ENCODE measurements at places on chromosomes 5 and 9.

- no peak overlapping the region for H3K4me3 ChIP-seq
- H3K27ac ChIP-seq = no peak overlapping the region
- H3K4me1 ChIP-seq = peaks cover 4% of the 10 kb centered on the region
- no peak for DNase-seq
- H3K36me3 ChIP-seq = no peaks in the 10 kb centered on the region
Measured at GRCh38 chr5:42636425-42636824, 120.2 kb upstream of the CCDC152 start.

GRCh38 chr5:172666251-172666650, 25.2 kb downstream of the NEURL1B start:
- peaks cover 4% of the 10 kb centered on the region for H3K4me1 ChIP-seq
- peaks cover 22% of the 10 kb centered on the region for H3K36me3 ChIP-seq
- no peaks in the 10 kb centered on the region for H3K27me3 ChIP-seq
- peak overlapping the region; percentile 0 for H3K27ac ChIP-seq

- H3K4me3 ChIP-seq = no peak overlapping the region
- no peaks in the 10 kb centered on the region for H3K27me3 ChIP-seq
- no peaks in the 10 kb centered on the region for H3K4me1 ChIP-seq
- no peak overlapping the region for H3K27ac ChIP-seq
- no peaks in the 10 kb centered on the region for H3K36me3 ChIP-seq
- no peak for DNase-seq
Measured at GRCh38 chr9:26357803-26358344, 534.7 kb downstream of the CAAP1 start.

DNA sequence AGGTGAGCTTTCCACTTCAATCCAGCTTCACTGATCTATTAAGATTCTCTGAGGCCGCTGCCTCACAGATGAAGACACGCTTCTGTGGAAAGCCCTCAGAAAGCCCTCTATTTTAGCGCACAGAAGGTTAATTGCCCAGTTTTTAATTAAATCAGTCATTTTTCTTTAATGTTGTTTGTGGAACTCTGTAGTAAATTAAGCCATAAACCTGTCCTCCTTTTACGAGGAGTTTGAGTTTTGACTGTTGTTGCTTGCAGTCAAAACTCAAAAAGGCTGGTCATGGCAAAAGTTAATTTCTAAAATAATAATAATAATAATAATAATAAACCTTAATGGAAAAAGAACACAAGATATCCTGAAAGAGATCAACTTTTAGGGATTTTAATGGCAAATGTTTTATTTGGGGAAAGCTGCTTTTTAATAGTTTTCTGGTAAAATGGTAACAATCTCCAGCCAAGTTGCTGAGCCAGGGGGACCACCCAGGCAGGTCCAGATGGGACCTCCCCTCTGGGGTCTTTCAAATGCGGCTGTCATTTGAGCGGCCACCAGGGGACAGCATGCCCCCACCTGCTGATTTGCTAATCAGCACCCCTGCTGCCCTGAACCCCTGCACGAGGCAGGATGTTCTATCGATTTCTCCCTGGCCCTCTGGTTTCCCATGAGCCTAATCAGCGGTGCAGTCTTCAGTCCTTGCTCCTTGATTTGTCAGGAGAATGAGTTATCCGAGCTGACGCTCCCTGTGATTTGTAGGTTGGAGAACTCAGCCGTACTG, 247.2 kb downstream of the FSTL4 start:
- H3K4me3 ChIP-seq = no peak overlapping the region
- H3K27me3 ChIP-seq = no peaks in the 10 kb centered on the region
- no peaks in the 10 kb centered on the region for H3K36me3 ChIP-seq
- H3K27ac ChIP-seq = no peak overlapping the region
- peaks cover 5% of the 10 kb centered on the region for H3K4me1 ChIP-seq

- H3K27me3 ChIP-seq = no peaks in the 10 kb centered on the region
- no peaks in the 10 kb centered on the region for H3K36me3 ChIP-seq
- H3K4me3 ChIP-seq = no peak overlapping the region
- no peak for DNase-seq
- H3K4me1 ChIP-seq = no peaks in the 10 kb centered on the region
Measured at GRCh38 chr5:95262933-95263660, 21.8 kb downstream of the MCTP1 start.

DNA sequence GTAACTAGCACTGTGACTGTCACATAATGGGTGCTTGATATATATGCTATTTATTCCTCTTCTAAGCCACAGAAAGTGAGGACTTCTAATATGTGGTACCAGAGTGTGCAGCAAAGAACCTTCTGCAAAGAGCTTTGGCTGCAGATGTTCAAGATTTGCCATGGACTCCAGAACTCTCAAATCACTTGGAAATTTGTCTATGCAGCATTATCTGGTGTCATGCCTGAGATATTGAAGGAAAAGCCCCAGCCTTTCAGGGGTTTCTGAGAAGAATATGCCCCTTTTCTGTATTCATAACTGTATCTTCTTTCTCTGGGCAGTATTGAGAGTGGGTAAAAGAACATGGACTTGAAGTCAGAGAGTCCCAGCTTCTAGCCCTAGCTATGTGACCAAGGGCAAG, 4.8 kb upstream of the G3BP1 start:
- peaks cover 16% of the 10 kb centered on the region for H3K4me1 ChIP-seq
- no peak overlapping the region for H3K27ac ChIP-seq
- no peak overlapping the region for H3K4me3 ChIP-seq
- no peaks in the 10 kb centered on the region for H3K36me3 ChIP-seq

DNA sequence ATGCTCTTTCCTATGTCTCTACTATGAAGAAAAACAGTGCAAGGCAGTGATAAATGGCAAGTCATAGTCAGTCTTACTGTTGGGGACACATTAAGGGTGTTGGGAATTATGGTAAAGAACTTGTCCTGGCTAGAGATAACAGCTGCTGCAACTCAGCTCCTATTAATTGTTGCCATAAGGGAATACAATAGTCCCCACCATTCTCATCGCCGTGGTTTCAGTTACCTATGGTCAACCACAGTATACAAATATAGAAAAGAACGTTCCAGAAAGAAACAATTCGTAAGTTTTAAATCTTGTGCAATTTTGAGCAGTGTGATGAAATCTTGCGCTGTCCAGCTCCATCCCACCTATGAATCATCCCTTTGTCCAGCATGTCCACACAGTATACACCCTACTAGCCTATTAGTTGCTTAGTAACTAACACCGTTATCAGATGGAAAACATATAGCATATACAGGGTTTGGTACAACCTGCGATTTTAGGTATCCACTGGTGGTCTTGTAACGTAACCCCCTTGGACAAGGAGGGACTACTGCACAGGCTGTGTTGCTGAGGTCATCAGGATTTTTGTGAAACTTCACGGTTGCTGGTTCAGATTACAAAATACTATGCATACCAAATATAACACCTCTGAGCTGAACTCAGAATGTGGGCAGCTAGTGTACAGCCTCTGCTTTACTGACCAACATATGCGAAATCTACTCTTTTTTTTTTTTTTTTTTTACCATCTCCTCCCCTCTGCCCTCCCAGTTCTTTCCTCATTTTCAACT, 53.5 kb downstream of the ZFR start:
- no peak for DNase-seq
- no peak overlapping the region for H3K27ac ChIP-seq
- no peaks in the 10 kb centered on the region for H3K4me1 ChIP-seq
- H3K4me3 ChIP-seq = no peak overlapping the region
- H3K36me3 ChIP-seq = peaks cover 41% of the 10 kb centered on the region
- H3K27me3 ChIP-seq = no peaks in the 10 kb centered on the region

- H3K36me3 ChIP-seq = peaks cover 49% of the 10 kb centered on the region
- H3K4me1 ChIP-seq = peaks cover 34% of the 10 kb centered on the region
- no peaks in the 10 kb centered on the region for H3K27me3 ChIP-seq
- DNase-seq = no peak
Measured at GRCh38 chr9:35748858-35749514, at the start of the genes GBA2 and RGP1. Gene GBA2, minus strand, starts transcription at chr9:35749228. Its CDS starts 524 bp downstream, at chr9:35748704. Gene RGP1, plus strand, starts transcription at chr9:35749287. Its CDS starts 469 bp downstream, at chr9:35749756.

- H3K27ac ChIP-seq = no peak overlapping the region
- no peaks in the 10 kb centered on the region for H3K36me3 ChIP-seq
- no peak overlapping the region for H3K4me3 ChIP-seq
- H3K27me3 ChIP-seq = no peaks in the 10 kb centered on the region
- no peaks in the 10 kb centered on the region for H3K4me1 ChIP-seq
- no peak for DNase-seq
Measured at GRCh38 chr5:61020415-61020814, 75.4 kb downstream of the NDUFAF2 start.

DNA sequence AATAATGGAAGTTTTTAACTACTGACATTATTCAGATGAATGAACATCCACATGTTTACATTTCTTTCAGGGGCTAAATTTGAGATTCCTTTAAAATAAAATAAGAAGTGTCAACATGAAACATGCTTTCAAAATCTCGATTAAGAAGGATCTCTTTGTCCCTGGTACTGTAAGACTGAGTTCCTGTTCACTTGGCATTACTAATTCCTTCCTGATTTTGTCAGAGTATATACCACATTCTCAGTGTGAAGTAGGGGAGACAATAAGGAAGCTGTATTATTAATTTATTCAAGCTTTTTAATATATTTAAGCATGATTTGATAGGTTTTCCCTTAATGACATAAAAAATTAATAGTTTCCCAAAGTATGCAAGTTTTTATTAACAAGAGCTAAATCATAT, 81.5 kb upstream of the GRHPR start:
- H3K27ac ChIP-seq = no peak overlapping the region
- no peaks in the 10 kb centered on the region for H3K36me3 ChIP-seq
- DNase-seq = no peak
- H3K27me3 ChIP-seq = no peaks in the 10 kb centered on the region
- no peak overlapping the region for H3K4me3 ChIP-seq

GRCh38 chr9:88531920-88532698, 2.9 kb upstream of the NXNL2 start:
- no peak overlapping the region for H3K4me3 ChIP-seq
- peaks cover 22% of the 10 kb centered on the region for H3K4me1 ChIP-seq
- no peak for DNase-seq
- H3K27ac ChIP-seq = no peak overlapping the region
- no peaks in the 10 kb centered on the region for H3K36me3 ChIP-seq

GRCh38 chr9:87071473-87071872, 124.2 kb upstream of the GAS1 start:
- no peak overlapping the region for H3K4me3 ChIP-seq
- H3K36me3 ChIP-seq = no peaks in the 10 kb centered on the region
- no peaks in the 10 kb centered on the region for H3K4me1 ChIP-seq
- no peaks in the 10 kb centered on the region for H3K27me3 ChIP-seq
- DNase-seq = no peak
- no peak overlapping the region for H3K27ac ChIP-seq

- H3K36me3 ChIP-seq = no peaks in the 10 kb centered on the region
- DNase-seq = no peak
- H3K4me1 ChIP-seq = no peaks in the 10 kb centered on the region
- no peak overlapping the region for H3K27ac ChIP-seq
- no peaks in the 10 kb centered on the region for H3K27me3 ChIP-seq
Measured at GRCh38 chr9:1658661-1659362, 356.3 kb upstream of the SMARCA2 start.

GRCh38 chr9:76269789-76270188, 124.4 kb downstream of the RFK start:
- no peak overlapping the region for H3K4me3 ChIP-seq
- no peaks in the 10 kb centered on the region for H3K4me1 ChIP-seq
- H3K27ac ChIP-seq = no peak overlapping the region
- H3K36me3 ChIP-seq = no peaks in the 10 kb centered on the region
